ENCODE measurements at places on chromosomes 4 and X.

DNA sequence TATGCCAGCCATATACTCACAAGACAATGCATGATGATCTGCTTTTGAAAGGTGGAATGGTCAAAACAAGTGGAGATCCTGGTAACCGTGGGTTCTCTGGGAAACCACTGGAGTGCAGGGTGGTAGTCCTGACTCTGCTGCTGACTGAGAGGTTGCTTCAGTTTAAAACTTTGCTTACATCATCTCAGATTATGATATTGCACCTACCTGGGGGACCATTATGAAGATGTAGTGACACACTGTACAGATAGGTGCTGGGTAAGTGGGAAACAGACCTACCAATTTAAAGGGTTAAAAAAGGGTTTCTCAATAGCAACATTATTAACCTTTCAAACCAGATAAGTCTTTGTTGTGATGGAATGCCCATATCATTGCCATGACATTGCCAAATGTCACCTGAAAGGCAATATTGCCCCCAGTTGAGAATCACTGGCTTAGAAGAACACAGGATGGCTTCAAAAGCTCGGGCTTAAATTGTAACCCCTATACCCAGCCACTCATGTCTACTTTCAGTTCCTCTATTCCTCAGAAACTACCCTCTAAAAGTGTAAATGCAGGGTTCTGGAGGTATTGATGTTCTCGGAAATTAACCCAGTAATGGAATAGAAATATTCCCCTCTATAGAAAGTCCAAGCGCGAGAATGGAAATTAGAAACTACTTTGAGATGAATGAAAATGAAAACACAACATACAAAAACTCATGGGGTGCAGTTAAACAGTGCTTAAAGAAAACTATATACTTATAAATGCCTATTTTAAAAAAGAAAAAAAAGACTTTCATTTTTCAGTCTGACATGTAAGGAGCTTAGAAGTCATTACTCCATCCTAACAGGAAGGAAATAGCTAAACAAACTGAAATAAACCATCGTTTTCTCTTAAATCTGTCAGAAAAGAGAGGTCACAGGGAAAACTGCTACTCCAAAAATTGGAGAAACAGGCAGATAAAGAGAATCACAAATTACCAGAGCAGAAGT is 65.8 kb downstream of the ARHGEF6 start:
- no peak for DNase-seq

DNA sequence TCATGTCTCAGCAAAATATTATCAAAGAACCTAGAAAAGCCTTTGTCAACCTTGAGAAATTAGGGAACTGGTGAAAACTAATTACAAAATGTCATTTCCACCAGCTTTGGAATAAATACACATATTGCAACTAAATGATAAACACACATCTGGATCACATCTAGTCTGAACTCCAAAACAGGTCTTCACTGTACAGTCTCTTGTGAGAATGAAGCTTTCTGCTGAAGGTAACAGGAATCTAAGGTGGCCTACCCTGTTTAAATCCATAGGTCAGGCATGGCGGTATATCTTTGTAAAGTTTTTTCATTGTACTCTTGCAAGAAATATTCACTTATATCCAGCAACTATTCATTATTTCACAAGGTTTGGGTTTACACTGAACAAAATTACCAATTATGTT is 1.7 kb downstream of the SH3D19 start:
- no peak for DNase-seq

DNA sequence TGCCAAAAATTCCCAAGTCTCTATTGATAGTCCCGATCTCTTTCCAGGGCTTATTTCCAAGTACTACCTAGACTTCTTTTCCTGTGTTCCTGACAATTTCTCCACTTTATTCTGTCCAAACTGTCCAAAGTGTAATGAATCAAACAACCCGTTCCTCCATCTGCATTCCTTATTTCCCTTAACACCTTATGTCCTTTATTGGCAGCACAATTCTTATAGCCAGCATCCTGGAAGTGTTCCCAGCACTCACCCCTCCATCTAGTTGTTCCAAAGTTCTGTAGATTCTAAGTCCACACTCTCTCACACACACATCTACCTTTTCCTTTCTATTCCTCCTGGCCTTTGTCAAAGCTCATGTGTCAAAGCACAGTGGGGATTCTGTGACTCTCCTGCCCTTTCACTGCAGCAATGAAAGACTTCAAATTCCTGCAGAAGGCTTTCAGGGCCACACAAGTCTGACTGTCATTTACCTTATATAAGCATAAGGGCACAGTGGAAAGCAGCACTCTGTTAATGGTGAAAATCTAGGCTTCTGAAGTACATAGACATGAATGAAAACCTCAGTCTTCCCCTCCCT is 22.1 kb downstream of the LIMCH1 start:
- no peak for DNase-seq

- DNase-seq, result no peak
Measured at GRCh38 chr4:55170462-55170861, 45.1 kb upstream of the KDR start.

GRCh38 chr4:155693015-155693663 is 26.5 kb downstream of the GUCY1A1 start:
- no peak for DNase-seq

GRCh38 chrX:40578039-40578695 is 2.6 kb upstream of the ATP6AP2 start:
- DNase-seq, result no peak

GRCh38 chr4:53005149-53005546 is 143.0 kb downstream of the RASL11B start:
- DNase-seq, result no peak

DNA sequence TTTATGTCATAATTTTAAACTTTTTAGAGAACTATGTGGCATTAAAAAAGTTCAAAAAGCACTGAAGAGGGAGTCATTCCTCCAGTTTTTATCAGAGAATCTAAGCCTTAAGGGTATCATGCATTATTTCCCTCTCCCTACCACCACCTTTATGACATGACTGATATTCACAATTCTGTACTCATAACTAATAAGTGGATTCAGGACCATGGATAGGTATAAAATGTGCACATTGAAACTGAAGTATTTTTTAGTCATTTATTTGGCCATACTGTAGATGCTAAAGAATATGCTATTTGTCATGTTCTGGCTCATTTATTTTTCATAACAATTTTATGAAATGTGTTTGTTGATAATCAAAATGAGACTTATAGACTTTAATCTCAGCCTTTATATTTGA is 897.5 kb upstream of the AGA start:
- DNase-seq, result no peak

DNA sequence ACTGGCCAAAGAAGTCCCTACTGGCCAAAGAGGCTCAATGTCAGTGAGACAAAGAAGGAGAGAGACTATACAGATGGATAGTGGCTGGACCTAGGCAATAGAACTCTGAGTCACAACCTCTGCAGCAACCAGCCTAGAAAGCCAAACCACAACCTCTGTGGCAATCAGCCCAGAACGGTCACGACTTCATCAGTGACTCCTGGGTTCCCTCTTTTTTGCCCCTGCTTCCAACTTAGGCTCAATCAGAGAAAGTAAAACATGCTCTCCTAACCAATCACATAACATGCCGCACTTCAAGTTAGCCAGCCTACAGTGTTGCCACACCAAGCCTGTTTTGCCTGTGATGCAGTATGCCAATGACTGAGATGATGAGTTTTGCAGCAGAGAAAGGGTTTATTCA is 203.4 kb downstream of the ANAPC10 start:
- DNase-seq, result no peak

- DNase-seq, result no peak
Measured at GRCh38 chr4:16199093-16199492, 27.2 kb downstream of the TAPT1 start.

DNA sequence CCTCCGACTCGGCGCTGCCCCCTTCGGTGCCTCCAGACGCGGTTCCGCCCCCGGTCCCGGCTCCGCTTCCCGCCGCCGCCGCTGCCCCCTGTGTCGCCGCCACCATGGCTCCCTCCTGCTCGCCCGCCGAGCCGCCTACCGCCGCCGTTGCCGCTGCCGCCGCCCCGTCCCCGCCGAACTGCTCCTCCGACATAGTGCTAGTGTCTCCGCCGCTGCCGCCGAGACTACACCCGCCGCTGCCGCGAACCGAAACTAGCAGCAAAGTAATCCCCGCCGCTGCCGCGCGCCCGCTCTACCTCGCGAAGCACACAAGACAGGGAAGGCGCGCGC is 340 bp downstream of the HNRNPD start:
- peak; percentile 70 for DNase-seq

DNA sequence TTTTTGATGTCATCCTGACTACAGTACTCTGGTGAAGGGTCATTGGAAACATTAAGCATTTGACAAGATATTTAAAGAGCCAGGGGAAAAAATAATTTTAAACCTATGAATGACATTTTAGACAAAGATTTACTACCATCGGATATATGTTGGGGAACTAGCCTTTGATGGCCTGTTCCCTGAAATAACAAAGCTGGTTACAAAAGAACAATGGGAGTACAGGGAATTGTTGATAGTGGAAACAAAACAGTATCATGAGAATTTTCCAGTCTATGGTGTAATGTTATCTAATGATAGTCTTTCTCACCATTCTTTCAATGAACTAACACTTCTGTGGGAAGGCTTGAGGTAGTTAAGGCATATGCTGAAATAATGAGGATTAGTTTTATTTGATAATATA is 125.9 kb upstream of the KLHL4 start:
- no peak for DNase-seq

DNA sequence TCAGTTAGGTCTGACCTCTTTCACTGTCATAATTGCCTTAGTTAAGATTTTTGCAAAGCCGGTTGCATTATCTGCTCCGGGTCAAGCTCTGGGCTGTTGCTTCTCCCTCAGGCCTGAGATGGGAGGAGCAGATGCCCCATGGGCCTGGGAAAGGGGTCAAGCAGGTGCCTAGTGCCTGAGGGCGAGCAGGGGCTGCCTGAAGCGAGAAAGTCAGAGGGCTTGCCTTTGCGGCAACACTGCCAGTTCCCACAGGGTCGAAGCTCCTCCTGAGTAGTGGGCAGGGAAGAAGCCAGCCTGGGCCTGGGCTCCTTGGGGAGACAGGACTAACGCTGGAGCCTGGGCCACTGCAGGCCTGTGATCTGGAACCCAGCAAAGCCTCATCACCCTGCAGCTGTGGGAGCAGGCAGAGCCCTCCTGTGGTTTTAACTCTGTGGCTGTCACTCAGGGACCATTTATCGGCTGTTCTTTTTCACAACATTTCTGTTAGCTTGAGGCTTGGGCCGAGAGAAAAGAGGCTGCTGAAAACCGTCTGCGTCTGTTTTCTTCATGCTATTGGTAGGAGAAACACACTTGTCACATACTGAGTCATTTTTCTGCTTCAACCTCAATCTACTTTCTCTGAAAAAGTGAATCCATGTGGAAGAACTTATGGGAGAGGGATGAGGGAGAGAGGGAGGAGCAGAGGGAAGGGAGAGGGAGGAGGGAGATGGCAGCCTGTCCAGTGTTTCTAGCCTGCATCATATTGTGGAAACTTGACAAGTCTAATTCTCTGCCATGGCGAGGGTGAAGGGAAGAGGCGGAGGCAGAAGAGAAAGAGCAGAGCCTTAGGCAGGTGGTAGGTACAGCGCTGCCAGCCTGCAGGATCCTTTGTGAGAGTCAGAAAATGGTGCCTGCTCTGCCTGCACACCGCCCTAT is 68.4 kb downstream of the RHOH start:
- no peak for DNase-seq

DNA sequence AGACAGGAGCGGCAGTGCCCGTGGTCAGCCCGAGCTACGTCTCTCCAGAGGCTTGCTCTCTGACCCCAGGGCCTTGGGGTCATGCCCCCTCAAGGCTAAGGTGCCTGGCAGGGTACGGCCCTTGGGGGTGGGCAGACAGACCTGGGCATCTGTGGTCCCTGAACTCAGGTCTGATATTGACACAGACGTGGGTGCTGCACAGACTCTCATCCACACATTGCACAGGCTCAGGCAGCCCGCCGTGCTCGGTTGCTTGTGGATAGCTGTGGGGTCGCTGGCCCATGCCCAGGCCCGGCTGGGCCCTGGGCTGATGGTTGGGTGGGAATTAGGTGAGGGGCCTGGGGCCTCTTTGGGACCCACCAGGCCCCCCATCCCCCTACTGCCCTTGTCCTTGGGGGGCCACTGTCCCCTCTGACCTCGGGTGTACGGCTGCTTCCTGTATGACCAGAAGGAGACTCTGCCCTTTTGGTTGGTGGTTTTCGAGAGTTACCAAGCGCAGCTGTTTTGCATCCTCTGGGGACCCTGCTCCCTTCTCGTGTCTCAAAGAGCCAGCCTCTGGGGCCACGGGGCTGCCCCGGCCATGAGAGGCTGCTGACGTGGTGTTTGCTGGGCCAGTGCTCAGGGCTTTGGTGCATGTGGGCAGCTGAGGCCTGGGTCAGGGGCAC is 10.1 kb downstream of the FGFRL1 start:
- DNase-seq, result no peak

- DNase-seq, result no peak
Measured at GRCh38 chr4:27270435-27270834, 409.8 kb downstream of the STIM2 start.

DNA sequence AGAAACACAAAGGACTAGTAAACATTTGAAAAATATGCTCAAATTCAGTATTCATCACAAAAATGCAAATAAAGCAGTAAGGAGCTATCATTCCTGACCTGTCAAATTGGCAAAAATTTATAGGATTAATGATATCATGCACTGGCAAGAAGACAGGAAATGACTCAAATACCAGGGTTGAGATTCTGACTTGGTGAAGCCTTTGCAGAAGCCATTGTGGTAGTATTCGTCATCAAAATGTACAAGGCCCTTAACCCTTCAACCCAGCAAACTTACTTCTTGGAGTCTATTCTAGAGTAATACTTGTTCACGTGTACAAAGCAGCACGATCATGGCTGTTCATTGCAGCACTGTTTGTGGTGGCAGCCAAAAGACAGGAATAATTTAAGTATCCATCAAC is 132.4 kb downstream of the ENOX2 start:
- no peak for DNase-seq

DNA sequence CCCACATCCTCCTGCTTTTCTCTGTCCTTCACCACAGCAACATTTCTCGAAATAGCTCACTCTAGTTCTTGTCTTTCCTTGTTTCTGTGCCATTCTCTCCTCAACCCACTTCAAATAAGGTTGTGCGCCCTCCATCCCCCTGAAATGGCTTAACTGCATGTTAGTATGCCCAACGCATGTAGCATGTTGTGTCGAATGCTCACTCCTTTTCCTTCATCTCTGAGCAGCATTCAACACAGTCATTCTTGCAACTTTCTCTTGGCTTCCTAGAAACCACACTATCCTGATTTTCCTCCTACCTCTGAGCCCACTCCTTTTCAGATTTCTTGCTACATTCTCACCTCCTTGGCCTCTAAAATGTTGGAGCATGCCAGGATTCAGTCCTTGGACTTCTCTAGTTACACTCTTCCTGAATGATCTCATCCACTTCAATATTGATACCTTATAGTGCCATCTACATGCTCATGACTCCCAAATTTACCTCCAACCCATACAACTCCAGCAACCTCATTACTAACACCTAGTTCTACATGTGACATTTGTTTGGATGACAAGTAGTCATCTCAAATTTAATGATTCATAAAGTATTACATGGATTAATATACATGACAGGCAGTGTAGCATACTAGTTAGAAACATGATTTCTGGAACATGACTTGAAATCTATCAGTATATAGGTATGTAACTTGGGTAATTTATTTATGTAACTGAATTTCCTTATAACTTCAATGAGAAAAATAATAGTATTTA is 22.3 kb downstream of the RBMX start:
- DNase-seq, result no peak
